ENCODE measurements at places on chromosomes 4 and X.

- no peak for DNase-seq
Observed at GRCh38 chr4:38765382-38765781, 17.4 kb downstream of the TLR10 start.

DNA sequence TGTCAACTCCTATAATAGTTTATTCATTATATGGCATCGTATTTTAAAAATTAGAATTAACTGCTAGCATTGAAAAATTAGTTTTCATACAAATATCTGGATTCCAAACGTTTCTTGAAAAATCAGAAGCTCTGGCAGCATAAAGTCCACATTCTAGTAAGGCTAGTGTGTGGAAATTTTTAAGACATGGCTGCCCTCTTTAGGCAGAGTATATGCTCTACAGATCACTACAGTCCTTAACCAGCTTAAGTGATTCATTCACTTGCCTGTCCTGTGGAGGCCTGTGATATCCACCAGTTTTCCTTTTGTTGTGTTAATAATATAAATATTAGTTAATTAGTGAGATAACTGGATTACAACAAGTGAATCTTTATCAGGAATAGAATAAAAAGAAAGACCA, 287.2 kb downstream of the OPHN1 start:
- DNase-seq: no peak

- no peak for DNase-seq
Observed at GRCh38 chr4:15526924-15527592, 57.4 kb downstream of the CC2D2A start.

DNA sequence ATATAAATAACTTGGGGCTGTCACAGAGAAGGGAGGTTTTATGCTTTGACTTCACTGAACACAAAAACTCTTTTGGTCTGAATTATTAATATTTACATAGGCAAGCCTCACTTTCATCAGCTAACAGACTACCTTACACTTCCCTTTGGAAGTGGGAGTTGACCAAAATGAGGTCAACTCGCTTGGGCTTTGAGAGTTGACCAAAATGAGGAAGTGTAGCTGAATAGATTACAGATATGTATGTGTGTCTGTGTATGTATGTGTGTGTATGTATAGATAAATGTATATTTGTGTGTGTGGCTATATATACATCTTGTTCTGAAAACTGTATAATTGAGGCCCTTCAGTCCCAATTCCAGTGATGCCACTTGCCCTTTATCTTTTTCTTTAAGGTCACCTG, 113.3 kb upstream of the IL13RA1 start:
- no peak for DNase-seq

- DNase-seq: no peak
Observed at GRCh38 chrX:118504581-118504980, 9.0 kb downstream of the DOCK11 start.

- no peak for DNase-seq
Observed at GRCh38 chr4:138734746-138735145, 280.8 kb upstream of the NOCT start.

- DNase-seq: no peak
Observed at GRCh38 chrX:150548684-150549083, 19.7 kb upstream of the MTM1 start.

GRCh38 chr4:15550491-15550890, 80.8 kb downstream of the CC2D2A start:
- DNase-seq: no peak

GRCh38 chrX:20988118-20988517, 386.1 kb upstream of the CNKSR2 start:
- no peak for DNase-seq

- DNase-seq: no peak
Observed at GRCh38 chr4:145891958-145892357, 46.7 kb downstream of the ZNF827 start.

- DNase-seq: no peak
Observed at GRCh38 chr4:126207910-126208309, 893.2 kb downstream of the FAT4 start.

DNA sequence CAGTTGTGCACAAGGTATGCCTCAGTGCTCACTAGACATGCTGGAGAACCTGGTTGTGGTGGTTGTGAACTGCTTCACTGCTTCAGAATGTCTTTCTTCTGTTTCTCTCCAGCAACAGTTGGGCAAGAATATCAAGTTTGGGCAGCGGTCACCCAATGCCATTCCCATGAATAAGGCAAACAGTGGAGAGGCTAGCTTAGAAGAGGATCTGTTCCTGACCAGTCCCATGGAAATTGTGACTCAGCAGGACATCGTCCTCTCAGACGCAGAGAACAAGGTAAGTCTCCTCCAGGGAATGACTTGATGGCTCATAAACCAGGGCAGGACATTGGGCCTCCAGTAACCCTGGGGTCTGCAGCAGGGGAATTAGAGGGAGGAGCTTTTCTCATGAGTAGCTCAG, 79.9 kb downstream of the AASDH start:
- no peak for DNase-seq

DNA sequence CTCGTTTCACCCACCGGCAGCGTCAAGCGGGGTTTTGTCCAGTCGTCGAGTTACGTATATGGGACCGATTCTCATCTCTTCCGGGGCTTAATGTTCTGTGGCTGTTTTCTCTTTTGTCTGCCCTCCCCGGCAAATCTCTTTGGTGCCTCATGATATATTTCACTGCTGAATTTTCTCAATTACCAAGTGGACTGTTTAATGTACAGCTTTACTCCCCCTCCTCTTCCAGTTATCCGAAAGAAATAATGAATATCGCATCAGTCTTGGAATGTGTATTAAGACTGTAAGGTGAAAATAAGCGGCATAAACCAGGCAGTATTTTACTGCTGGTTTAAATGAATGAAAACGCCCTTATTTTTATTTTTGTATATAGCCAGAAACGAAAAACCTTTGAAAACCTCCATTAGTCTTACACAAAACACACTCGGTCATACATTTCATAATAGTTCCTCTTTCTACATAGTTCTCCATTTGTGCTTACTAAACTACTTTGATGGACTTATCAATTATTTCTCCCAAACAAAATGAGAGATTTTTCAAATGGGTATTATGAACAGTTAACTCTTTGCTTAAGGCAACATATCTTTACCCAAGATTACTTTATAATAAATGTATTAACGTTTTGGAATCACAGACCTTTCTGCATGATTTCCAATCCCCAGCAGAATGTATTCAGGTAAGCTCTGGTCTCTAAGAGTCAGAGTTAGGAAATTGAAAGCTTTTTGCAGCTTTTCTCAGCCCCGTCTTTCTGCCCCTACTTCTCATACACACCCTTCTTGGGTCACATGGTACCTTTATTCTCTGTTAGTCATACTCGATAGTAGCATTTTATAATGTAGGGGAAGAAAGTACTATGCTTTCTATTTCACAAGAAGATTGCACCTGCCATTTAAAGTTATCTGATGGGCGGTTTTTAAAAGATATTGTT, 979 bp downstream of the RP2 start:
- no peak for DNase-seq

DNA sequence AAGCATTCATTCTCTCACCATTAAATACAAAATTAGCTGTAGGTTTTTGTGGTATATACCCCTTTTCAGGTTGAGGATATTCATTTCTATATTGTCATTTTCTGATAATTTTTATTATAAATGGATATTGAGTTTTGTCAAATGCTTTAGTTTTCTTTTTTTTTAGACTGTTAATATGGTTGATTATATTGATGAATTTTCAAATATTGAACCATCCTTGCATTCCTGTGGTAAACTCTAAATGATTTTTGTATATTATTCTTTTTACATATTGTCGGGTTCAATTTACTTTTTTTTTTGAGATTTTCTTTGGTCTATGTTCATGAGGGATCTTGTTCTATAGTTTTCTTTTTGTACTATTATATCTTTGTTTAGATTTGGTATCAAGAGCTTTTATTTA, 165.1 kb downstream of the GPAT3 start:
- no peak for DNase-seq

Measured in activated CD4-positive, alpha-beta T cell treated with anti-CD3 and anti-CD28 coated beads for 24 hours (primary cell).